ENCODE measurements at places on chromosomes 6 and 20.

GRCh38 chr20:46031701-46032254 lies 2.8 kb downstream of the SLC12A5 start:
- peak; percentile 66 for DNase-seq

GRCh38 chr6:142721215-142721920 lies 223.6 kb downstream of the HIVEP2 start:
- no peak for DNase-seq

DNA sequence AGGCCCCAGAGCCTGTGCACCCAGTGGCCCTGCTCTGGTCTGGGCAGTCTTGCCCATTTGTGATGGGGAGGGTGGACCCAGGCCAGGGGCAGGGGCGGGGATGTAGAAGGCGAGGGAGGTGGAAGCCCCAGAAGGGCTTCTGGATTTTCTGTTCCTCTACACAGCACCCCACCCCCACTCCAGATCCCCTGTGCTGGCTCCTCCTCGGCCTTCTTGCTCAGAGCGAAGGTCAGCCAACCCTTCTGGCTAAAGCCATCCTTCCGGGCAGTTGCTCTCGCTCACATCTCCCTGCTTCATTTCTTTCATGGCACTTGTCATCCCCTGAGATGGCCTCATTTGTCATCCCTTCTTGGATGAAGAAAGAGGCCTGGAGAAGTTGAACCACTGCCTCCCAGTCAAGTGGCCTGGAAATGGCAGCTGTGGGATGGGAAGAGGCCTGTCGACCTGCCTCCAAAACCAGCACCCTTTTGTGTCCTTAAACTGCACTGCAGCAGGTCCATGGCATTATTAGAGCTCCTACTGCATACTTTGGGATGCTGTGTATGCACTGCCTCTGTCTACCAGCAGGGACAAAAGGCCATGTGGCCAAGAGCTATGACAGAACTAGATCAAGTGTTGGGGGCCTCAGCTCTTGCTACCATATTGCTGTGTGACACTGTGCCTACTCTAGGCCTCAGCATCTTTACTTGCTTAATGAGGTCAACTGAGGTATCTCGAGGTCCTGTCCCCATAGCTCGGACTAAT lies 19.9 kb downstream of the PEDS1 start:
- DNase-seq: no peak

DNA sequence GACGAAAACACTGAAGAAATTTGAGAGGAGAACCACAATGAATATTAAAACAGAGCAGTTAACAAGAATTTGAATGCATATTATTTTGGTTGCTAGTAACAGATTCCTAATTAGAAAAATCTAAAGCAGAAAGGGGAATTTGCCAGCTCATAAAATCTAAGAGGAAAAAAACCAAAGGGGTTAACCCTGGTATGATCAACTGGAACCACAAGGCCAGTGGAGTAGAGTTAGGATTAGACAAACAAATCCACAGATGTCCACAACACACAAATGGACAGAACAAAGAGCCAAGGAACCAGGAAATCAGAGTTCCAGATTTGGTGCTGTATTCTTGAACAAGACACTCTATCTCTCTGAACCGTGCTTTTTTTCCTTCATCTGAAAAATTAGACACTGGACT lies 195.0 kb downstream of the TASP1 start:
- DNase-seq: no peak

GRCh38 chr20:55557191-55557590 lies 448.1 kb downstream of the CBLN4 start:
- DNase-seq: no peak

Data from NCI-H1417 treated with DMSO at 0.1 percent for 48 hours (cell line).